ENCODE measurements at places on chromosomes 5 and 9.

DNA sequence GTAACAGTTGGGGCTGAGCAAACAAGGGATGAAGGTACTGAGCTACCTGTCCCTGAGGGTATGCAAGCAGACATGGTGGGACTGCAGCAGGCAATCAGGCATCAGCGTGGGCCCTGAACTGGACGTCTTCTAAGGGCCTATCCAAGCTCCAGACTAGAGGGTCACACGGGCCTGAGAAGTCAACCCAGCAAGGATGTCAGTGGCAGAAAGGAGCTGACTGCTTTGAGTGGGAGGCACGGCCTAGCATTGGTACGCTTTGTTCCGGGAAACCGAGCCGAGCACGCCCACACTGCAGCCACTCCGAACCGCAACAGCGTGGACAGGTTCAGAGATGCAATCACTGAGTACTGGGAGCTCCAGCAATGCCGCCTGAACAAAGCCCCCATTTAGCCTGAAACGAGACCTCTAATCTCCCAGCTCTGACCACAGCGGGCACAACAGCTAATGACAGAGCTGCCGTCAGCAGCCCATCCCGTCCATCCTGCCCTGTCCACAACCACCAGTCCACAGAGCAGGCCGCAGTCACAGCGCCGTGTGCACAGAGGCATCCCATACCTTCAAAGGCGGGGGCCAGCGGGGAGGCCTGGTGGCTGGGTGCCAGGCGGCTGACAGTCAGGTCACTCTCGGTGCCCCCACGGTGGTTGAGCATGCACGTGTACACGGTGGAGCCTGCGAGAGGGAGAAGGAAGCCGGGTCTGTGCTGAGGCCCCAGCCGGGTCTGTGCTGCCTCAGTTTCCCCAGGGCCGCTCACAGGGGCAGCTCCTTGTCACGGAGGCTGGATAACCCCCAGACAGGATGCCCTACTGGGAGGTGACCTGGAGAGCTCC is 44.2 kb downstream of the SARDH start:
- no peak for DNase-seq

DNA sequence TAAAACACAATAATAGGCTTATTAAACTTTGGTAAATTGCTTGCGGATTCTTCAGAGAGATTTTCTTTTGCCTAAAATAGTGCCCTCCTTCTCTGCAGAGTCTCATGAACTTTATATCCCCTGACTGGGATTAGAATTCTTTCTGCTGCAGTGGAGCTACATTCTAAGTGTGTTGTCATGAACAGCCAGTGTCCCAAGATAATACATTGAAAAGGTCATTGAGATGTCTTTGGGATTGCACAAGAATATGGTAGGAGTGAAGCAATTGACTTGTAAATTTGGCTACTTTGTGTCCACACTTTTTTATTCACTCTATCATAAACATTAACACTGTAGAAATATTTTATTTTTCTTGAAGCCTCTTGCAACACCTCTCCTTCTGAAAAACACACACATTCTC is 604.5 kb downstream of the GABRG2 start:
- no peak for DNase-seq

DNA sequence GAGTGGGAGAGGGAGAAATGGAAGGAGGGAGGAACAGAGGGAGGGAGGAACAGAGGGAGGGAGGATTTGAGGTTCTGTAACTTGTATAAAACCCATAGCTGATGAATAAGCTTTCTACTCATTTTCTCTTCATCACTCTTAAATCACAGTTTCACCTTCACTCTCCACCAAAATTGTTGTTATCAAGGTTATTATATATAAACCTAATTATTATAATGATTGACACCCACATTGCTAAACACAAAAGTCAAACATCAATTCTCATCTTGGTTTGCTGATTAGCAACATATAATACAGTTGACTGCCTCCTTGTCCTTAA is 229.0 kb upstream of the PAPPA start:
- DNase-seq, result no peak

- DNase-seq, result no peak
Measured at GRCh38 chr9:129602598-129603415, 18.1 kb downstream of the C9orf50 start.

DNA sequence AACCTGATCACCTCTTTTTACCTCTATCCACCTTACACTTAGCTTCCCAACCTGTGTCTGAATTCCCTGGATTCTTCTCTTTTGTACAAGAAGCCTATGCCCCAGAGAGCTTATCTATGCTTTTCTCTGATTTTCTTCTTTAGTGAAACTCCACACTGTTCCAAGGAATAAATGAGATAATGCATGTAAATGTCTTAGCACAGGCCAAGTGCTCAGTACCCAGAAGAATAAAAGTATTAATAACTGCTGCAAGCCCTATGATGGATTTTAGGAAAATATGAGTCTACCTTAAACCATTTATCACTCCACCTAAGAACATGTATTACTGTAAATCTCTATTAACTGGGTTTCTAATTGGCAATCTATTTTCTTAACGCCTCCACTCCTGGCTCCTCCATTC is 168.5 kb upstream of the TNC start:
- DNase-seq, result no peak

- no peak for DNase-seq
Measured at GRCh38 chr5:158414333-158414762, 555.4 kb upstream of the CLINT1 start.

DNA sequence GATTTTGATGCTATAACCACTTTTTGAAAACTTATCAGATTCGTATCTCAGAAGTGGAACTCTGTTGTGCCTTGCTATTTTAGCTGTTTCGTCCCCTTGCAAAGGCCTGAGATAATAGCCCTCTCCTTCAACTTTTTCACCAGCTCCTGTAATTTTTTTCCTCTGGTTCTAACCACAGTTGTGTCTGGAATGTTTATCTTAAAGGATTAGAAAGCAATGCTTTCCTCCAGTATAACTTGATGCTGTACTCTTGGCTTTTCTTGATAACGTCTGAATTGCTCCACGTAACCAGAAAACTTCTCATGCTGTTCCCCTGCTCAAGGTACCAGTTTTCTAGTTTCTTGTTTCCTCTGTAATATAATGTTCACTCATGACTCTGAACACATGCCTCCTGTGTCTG is 209.4 kb downstream of the DTWD2 start:
- no peak for DNase-seq
